Activated naive CD8-positive, alpha-beta T cell treated with anti-CD3 and anti-CD28 coated beads for 36 hours (primary cell): ENCODE measurements at places on chromosomes 7 and 10.

GRCh38 chr10:88672041-88672440 is 7.8 kb downstream of the LIPF start:
- H3K36me3 ChIP-seq, result no peaks in the 10 kb centered on the region
- DNase-seq, result no peak
- peaks cover 9% of the 10 kb centered on the region for H3K27me3 ChIP-seq
- H3K4me3 ChIP-seq, result no peak overlapping the region

- H3K4me3 ChIP-seq, result no peak overlapping the region
- H3K27me3 ChIP-seq, result peaks cover 27% of the 10 kb centered on the region
- H3K27ac ChIP-seq, result no peak overlapping the region
Measured at GRCh38 chr10:44115516-44115915, 269.4 kb downstream of the CXCL12 start.

GRCh38 chr10:50367732-50368131 is 116.4 kb upstream of the ASAH2 start:
- no peak for DNase-seq
- peaks cover 39% of the 10 kb centered on the region for H3K36me3 ChIP-seq
- H3K4me1 ChIP-seq, result peaks cover 8% of the 10 kb centered on the region
- no peak overlapping the region for H3K27ac ChIP-seq

DNA sequence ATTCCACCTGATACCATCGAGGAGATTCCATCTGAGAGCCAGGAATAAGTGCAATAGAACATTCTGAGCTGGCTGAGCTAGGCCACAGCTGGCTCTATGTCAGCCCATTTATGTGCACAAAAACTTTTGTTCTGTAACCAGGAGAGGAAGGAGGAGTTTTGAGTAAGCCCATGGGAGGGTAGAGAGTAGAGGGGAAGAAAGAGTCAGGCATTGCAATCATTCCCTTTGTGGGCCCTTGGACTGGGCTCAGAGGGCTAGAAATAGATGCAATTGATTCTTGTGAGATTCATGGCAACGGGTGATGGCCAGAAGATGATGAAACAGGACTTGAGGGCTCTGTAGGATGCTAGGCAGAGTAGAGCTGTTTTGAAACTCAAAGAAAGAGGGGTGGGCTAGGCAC is 104.6 kb upstream of the KIF5B start:
- H3K4me3 ChIP-seq, result no peak overlapping the region
- H3K4me1 ChIP-seq, result no peaks in the 10 kb centered on the region

DNA sequence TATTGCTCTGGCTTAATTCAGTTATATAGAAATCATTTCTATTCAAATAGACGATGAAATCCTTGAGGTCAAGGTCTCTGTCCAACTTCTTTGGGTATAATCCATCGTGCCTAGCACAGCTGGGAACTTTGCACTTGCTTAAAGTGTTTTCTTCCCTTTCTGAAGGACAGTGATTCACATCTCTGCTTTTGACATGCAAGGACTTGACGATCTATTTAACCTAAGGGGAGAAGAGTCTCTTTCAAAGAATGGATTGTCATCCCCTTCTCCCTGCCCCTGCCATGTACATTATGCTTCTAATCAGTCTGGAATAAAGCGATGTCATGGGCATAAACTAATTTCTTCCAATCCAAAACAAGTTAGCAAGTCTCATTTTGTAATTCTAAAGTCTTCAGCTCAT is 488.6 kb downstream of the KCNMA1 start:
- no peaks in the 10 kb centered on the region for H3K4me1 ChIP-seq
- no peak overlapping the region for H3K4me3 ChIP-seq
- H3K27me3 ChIP-seq, result no peaks in the 10 kb centered on the region

DNA sequence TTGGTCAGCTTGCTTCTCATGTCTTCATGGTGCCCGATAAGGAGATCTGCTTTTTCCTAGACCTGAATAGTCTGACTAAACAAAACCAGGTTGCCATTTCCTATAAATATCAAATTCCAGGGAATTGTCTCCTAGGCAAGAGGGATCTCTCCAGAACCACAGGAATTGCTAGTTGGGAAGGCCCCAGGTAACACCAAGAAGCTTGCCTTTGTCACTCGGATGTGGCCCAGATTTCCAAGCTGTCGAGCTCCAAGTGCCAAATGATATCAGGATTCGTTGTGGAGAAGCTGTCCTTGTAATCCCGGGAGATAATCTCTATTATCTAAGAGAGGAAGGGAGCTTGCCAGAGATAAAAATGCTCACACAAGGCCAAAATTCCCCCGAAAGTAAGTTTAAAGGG is 1288.5 kb upstream of the AUTS2 start:
- no peaks in the 10 kb centered on the region for H3K27me3 ChIP-seq
- no peak overlapping the region for H3K4me3 ChIP-seq
- no peak overlapping the region for H3K27ac ChIP-seq
- DNase-seq, result no peak
